Stimulated activated CD4-positive, alpha-beta T cell treated with anti-CD3 and anti-CD28 coated beads, Interleukin-1b, Interleukin-23, amount 100 ng/mL, for 48 hours (primary cell): ENCODE measurements at places on chromosomes 2 and 18.
A peak's percentile ranks its signal among the peaks of the same experiment; 100 is the strongest.

GRCh38 chr2:175167076-175167791 is 769 bp downstream of the ATF2 start:
- no peak for DNase-seq

DNA sequence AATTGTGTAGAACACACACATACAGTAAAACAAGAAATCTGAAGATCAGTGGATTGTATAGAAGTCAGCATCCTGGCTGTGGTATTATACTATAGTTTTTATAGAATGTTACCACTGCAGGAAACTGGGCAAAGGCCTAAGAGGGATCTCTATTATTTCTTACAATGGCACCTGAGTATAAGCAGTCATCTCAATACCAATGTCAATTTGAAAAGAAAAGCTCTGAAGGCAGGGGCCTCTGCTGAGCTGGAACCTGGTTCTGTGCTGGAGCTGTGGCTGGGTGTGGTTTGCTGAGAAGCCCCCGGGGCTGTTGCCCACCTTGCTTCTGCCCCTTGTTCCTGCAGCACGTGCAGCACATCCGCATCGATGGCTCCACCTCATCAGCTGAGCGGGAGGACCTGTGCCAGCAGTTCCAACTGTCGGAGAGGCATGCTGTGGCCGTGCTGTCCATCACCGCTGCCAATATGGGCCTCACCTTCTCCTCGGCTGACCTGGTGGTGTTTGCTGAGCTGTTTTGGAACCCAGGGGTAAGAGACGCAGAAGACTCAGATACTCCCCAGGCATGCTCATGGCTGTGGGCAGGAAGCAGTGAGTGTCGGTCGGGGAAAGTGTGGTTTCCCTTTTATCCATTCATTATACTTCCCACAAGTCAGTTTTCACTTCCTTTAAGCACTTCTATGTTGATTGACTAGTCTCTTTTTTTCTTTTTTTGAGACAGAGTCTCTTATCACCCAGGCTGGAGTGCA is 23.5 kb upstream of the RPL37A start:
- DNase-seq, result peak; percentile 45

GRCh38 chr18:55064760-55065159 is 105.5 kb upstream of the CCDC68 start:
- no peak for DNase-seq

DNA sequence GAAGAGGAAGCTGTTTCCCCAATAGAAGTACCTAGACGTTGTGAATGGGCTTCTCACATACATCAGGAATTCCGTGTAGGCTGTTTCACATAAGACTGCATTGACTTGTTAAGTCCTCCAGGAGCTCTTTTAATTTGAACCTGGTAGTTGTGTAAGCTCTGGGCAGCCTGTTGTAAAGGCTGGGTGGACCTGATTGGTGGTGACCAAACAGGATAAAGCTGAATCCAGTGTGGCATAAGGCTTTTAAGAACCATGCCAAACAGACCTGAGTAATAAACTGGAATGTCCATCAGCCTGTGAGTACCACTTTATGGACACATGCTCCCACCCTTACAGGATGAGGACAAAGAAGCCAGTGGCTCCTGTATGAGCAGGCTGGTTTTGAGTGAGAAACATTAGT is 24.1 kb downstream of the RMND5A start:
- DNase-seq, result no peak

DNA sequence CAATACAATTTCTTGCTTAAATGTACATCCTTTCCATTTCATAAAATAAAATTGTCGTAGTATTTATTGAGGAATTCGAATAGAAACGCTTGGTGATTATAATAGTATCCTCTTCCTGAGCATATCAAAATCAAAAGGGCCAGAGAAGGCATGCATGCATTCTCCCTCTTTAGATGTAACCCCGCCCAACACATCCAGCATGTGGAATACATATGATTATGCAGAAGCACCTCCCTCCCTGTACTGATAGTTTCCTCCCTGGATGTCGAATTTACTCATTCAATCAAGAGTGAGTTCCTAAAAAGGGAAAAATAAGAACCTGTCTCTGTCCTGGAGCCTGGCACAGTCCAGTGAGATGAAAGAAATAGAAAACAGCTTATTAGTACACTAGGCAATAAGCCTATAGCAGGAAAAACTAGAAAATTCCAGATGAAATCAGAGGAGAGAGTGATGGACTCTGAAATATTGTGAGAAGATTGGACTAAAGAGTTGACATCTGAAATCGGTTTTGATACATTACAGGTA is 262.9 kb downstream of the RDH14 start:
- no peak for DNase-seq
